ENCODE measurements at places on chromosomes 4 and X.
A peak's percentile ranks its signal among the peaks of the same experiment; 100 is the strongest.

DNA sequence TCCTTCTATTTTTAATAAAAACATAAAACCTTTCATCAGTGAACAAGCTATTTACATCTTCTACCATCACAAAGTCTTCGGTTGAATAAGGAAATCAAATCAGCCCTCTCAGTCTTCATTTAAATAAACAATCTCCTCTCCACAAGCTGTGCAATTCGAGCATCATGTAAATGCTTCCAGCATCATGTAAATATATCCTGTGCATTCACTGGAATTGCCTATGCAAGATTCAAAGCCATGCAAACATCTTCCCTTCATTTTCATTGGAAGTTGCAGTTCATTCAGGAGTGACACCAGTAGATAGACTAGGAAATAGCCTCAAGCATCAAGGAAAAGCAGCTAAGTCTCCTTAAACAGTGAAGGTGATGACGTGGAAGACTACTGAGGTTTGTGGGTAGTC lies 77.7 kb upstream of the PCDH19 start:
- no peak for DNase-seq

DNA sequence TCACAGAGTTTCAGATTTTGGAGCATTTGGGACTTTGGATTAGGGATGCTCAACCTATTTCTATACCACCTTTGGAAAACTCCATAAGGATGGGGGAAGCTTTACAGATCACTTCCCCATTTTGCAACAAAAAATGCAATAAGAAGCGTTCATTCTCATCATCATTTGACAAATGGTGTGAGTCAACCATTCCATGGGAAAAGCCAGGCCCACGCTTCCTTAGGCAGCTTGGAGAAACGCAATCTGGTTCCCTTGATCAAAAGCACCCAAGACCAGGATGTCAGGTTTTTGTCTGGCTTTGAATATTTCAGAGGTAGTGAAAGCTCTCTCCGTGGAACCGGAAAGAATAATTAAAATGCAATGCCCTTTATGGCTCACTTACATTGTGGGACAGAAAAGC lies 79.3 kb upstream of the C4orf50 start:
- no peak for DNase-seq

- DNase-seq = no peak
Measured at GRCh38 chr4:37770016-37770415, 56.5 kb upstream of the PGM2 start.

DNA sequence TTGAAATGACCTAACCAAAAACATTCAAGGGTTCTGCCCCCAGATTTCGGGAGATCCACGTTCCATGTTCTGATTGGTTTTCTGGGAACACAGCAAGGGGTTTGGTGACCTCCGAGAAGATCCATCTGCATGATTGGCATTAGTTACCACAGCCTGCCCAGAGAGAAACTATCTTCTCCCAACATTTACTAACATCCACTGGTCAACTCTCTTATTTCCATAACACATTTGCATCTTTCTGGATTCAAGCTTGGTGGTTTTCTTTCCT lies 15.6 kb downstream of the SHOX start:
- DNase-seq = no peak

GRCh38 chr4:35912174-35912573 lies 332.1 kb downstream of the ARAP2 start:
- DNase-seq = no peak

- DNase-seq = peak; percentile 61
Measured at GRCh38 chr4:186940476-186940875, 216.8 kb upstream of the FAT1 start.

DNA sequence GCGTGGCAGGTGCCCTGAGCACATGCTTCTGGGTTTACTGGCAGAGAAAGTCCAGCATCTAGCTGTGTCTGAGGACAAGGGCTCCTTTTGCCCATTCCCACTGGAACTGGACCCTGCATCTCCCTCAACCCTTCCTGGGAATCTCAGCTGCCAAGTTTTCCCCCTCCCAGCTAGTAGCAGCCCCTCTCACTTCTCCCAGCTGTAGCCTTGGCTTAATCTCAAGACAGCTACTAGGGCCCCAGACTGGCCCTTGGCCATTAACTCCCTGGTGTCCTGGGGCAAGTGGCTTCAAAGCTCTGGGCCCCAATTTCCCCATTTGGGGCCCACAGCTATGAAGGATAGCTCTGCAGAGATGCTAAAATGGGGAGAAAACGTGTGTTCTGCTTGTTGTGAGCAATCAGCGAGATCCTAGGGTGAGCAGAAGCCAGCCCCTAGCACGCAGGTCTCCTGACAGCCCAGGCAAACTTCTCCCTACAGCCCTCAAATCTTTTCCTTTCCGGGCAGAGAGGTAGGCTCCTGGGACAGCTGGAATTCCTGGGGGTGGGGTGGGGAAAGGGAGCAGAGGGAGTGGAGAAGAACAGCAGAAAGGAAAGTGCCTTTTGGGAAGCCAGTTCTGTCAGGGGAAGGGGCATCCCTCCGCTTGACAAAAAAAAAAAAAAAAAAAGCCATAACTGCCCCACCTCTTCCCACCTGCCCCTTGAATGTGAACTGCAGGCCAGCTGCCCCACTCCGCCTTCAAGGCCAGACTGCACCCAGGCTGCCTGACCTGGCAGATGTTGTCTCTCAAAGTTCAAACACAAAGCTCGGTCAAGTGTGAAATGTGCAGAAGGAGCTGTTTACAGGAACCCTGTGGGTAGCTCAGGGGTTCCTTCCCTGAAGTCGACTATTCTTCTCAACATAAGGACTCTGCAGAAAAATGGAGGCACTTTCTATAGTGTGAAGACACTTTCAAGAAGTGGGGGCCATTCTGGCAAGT lies 16.6 kb downstream of the FGD1 start:
- DNase-seq = no peak

DNA sequence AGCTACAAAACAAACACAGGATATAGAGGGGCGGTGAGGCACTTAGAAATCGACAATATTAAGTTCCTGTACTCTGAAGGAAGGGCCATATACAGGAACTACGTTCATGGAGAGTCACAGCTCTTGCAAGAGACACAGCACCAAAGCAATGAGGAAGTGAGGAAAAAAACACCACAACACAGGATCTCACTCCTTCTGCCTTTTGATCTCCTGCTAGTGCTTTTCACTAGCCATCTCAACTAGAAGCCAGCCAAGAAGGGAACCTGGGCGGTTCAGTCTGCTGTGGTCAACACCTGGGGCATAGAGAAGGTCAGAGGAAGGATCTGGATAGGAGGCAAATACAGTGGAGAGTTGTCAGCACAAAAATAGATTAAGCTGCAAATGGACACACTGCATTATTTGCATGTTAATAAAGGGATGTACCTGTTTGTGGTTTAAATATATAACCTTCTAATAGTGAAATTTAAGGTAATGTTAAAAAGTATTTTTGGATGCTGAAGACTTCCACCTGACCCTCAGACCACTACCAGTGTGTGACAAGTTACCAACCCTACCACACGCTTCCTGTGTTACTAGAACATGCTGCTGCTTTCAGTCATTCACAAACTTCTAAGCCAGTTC lies 104.6 kb downstream of the DTHD1 start:
- DNase-seq = no peak

DNA sequence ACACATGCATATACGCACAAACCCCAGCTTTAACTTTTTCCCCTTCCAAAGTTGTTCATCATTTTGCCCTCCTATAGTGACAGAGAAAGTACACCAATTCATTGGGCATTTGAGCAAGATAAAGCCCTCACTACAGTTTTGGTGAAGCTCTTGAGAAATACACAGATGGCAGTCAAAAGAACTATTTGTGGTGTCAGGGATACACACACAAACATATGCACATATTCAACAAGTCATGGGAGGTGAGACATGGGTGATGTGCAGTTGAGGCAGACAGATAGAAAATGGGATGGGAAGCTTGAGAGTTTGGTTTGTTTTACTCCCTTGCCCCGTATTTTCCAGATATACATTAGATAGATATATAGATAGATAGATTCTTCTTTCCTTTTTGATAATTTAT lies 11.8 kb upstream of the SHROOM4 start:
- no peak for DNase-seq

DNA sequence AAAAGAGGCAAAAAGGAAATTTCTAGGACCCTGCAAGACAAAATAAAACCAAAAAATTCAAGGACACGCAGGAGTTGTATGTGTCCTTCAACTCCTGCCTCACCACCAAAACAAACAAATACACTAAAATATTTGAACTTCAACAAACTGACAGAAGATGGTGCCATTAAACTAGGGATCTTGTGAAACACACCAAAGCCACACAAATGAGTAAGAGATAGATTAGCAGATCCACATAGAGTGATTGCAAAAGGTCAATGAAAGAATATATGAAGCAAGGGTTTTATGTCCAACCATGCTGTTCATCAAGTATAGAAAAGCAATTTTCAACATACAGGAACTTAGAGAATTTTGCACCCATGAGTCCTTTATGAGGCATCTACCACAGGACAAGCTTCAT lies 40.1 kb upstream of the SCML1 start:
- DNase-seq = no peak

DNA sequence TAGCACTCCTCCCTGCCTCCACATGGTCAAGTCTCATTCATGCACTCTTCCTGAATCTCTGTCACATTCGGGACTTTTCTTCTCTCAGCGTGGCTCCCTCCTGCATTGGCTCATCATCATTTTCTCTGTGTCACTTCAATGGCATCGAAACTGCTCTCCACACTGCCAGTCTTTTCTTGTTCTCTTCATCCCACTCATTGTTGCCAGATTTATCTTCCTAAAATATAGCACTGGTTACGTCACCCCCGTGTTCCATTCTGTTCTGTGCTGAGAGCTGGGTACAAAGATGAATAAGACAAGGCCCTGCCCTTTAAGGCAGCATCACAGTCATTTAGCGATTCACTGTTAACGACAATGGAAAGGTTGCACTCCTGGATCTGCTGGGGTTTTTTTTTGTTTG lies 174.4 kb upstream of the TBC1D9 start:
- no peak for DNase-seq

DNA sequence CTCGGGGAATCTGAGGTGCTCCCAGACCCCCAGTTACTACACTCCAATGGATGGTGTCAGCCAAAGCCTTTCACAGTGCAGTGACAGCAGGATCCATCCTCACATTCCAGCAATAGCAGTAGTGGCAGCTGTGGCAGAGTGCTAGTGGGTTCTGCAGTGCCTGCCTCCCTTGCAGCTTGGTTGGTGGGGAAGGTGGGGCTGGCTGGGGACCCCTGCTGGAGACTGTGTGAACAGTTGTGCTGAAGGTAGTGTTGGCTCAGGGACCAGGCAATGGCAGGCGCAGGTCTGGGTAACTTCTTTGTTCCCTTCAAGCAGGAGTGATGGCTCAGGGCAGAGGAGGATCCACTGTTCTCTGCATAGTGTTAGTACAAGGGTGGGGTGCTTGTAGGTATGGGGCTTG lies 343.7 kb upstream of the TRAM1L1 start:
- DNase-seq = no peak

- no peak for DNase-seq
Measured at GRCh38 chrX:821327-822107, 190.9 kb downstream of the SHOX start.

DNA sequence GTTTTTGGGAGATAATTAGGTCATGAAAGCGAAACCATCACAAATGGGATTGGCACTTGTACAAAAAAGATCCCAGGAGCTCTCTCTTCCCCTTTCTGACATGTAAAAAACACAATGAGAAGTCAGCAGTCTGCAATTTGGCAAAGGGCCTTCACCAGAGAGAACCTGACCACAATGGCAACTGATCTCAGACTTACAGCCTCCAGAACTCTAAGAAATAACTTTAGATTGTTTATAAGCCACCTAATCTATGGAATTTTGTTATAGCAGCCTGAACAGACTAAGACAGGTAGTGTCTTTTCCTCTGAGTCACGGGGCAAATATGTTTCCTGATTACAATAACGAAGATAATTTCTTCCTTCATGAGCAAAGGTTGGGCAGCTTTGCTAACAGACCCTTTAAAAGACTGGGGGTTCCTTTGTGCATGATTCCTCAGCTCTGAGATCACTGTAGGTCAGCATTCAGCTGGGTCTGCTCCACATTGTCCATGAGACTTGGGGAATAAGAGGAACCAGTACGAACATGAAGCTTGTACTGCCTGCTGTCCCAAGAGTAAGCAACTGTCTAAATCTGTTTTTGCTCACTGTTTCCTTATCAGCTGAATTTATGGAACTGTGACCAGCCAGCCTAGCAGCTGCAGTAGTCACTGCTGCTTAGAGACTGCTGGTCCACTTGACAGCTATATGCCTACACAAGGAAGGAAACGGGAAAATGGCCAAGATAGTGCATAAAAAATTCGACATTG lies 191.6 kb downstream of the ANAPC10 start:
- no peak for DNase-seq

- peak; percentile 36 for DNase-seq
Measured at GRCh38 chrX:70998411-70999027, 67.6 kb upstream of the SLC7A3 start.

GRCh38 chrX:38232079-38232686 lies 11.5 kb upstream of the SRPX start:
- DNase-seq = no peak

DNA sequence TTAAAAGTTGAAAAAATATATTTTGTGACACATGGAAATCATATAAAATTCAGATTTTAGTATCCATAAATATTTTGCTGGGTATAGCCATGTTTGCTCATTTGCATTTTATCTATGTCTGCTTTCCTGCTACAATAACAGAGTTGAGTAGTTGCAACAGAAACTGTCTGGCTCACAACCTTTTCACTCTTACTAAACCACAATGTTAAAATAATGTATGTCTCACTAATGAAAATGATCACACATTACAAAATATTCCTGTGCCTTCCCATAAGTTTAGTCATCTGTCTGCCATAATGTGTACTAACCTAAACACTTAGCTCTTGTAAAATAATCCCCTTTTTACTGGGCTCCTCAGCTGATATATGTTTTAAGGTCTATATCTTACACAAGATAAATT lies 174.0 kb upstream of the PRPS2 start:
- no peak for DNase-seq

DNA sequence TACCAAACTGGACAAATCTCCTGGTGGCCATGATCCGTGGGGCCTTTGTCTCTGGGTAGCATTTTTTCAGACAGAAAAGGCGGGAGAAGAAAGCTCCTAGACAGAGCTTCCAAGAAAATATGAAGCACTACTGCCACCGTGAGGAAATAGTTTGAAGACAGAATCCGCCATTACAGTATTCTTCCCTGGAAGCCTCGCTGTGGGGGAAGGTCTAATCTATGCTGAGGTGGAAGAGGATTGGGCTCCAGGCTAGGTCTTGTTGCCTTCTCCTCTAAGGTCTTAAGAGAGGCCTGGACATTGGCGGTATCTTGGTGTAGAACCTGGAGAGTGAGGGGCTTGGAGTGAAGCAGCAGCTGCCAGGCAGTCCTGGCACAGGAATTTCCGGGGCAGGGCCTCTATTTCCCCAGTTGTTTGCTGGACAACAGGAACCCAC lies 218.9 kb downstream of the OR13H1 start:
- DNase-seq = peak; percentile 70

GRCh38 chrX:155715141-155715540 lies 102.4 kb upstream of the TMLHE start:
- no peak for DNase-seq

- no peak for DNase-seq
Measured at GRCh38 chr4:155982736-155983385, 29.2 kb upstream of the CTSO start.

GRCh38 chr4:65019775-65020174 lies 610.5 kb upstream of the TECRL start:
- no peak for DNase-seq

Data from adrenal gland (tissue), 19 donors.